ENCODE measurements at places on chromosomes 3 and 15. TPM values are rescaled to one million over a fixed set of nuclear protein-coding genes. Genes with fewer than 3 reads are reported as not detected.

- DNase-seq = peak; percentile 14
Observed at GRCh38 chr15:31869686-31870307, 160.5 kb upstream of the CHRNA7 start.

DNA sequence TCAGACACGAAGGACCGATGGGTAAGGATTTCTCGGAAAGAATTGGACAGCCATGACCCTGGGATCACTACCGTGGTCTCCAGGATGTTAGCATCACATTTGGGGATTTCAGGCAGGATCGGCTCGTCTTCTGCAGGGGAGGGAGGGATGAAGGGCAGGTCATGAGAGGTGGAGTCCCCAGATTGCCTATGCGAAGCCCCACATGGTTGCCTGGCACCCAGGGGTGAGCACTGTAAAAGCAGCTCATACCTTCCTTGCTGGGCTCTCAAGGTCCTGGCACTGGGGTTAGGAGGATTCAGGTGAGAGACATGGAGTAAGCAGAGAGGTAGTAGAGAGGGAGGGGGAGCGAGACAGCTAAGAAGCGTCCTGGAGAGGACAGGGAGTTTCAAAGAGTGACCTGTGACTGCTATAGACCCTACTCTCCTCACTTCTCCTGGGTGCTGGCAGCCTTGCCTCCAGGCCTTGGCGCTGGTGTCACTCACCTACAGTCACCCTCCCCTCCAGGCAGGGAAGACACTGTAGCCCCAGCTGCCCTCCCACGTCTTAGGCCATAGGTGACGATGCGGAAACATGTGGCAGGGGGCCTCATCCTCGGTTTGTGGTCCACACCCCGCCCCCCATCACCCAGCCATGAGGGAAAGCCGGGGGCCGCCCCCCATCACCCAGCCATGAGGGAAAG is 15.0 kb upstream of the EHD4 start:
- DNase-seq = no peak

GRCh38 chr15:86570738-86571137 is 491.1 kb downstream of the AGBL1 start:
- no peak for DNase-seq

DNA sequence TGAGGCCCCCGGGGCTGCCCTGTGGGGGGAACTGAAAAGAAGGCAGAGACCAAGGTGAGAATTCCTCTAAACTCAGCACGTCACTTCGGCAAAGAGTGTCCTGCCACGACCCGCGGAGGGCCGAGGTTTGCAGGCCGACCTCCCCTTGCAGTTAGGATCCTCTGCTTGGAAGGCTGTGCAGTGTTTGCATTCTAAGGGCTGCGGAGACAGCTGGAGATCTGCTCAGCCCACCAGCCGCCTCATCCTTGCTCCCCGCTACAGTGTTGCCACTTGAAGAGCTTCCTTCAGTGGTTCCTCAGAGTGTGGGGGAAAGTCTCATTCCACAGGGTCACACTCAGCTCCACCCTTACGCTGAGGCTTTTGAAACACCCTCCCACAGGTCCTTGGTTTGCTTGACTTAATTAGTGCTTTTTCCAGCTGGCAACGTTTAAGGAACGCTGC is 10.8 kb downstream of the SLC51A start:
- DNase-seq = no peak

GRCh38 chr3:140238646-140239314 is 303.8 kb downstream of the CLSTN2 start:
- DNase-seq = no peak

DNA sequence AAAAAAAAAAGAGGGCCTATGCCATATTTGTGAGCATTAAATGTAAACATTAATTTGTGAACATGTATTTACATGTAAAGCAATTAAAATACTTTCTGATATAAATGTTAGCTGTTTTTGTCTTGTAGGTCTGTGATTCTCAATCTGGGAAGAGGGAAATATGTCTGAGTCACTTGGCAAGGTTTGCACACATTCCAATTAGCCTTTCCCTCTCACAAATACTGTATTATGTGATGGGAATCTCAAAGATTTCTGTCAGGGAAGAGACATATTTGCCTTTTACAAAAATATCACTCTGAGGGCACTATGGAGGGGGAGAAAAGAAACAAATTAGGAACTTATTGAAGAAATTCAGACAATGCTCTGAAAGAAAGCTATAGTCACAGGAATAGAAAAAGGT is 483.6 kb downstream of the GBE1 start:
- no peak for DNase-seq

DNA sequence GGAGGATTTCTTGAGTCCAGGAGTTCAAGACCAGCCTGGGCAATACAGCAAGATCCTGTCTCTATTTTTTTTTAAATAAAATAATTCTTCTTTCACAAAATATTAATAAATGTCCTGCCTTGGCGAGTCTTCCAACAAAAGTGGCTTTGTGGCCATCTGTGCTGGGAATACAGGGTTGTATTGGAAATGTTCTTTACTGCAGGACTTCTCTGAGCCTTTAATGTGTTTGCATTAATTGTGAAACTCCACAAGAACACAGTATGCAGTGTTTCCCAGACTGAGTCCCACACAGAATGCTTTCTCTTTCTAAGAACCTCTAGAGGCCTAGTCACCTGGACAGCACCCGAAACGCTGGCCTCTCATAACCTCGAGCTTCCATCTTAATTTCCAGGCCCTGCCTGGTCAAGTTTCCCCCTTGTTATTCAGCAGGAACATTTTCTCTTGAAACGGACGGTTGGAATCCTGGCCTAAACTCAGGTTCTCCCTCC is 85.4 kb upstream of the ARRDC4 start:
- DNase-seq = no peak

DNA sequence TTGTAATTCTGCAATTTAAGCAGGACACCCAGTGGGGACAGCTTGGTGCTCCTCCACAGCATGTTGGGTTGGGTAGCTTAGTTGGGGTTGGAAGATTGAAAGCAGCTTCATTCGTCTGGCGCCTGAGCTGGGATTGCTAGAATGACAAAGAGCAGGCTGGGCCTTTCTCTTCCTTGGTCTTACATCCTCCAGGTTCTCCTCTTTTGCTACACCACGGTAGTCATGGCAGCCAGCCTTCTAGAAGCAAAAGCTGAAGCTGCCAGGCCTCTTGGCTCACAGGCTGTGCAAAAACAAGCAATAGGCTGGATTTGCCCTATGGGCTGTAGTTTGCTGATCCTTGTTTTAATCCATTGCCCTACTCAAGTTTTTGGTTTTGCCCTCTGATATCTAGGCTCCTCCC is 3.2 kb upstream of the ANXA2 start:
- no peak for DNase-seq

DNA sequence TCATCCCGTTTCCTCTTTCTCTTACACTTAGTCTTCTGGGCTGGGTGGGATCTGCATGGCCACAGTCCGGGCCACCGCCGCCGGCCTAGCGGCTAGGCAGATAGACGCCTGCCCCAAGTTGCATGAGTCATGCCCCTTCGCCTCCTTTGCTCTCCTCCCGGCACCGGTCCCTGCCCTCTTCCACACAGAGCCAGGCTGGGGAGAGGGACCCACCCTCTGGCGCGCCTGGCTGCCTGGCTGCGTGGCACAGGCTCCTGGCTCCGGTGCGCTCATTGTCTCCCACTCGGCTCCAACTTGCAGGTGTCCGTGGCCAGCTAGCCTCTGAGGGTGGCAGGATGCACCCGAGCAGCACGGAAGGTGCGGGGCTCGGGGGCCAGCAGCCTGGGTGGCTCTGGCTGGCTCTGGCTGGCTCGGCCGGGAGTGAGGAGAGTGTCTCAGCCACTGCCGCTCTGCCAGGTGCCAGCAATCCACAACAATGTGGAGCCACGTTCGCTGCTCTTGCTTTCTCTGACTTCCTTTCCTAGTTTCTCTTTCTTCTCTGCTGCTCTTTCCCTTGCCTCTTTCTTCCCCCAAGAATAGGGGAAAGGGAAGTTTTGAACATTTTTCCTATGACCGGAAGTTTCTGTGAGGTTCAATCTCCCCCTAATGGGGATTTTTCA is 22.4 kb upstream of the MTHFS start:
- no peak for DNase-seq

- DNase-seq = no peak
Observed at GRCh38 chr3:194574639-194575483, 58.4 kb downstream of the TMEM44 start.

- no peak for DNase-seq
Observed at GRCh38 chr15:91255670-91256192, 155.7 kb downstream of the SV2B start.

DNA sequence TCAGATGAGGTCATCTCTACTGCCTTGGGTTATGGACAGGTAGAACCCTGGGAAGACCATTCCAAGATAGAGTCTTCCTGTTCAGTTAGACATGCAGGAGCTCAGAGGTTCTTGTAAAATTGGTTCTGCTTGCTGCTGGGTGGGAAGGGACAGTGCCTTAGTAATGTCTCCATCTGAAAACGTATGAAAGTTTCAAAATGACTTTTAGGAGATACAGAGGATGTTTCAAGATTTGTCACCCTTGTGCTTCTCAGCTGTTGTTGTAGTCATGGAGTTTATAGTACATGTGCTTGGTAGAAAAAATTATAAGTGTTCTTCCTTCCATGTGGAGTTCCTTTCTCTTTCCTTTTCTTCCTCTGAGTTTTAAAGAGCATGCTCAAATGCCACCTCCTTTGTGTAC is 885.2 kb upstream of the CFAP20DC start:
- DNase-seq = no peak

GRCh38 chr15:92651877-92652575 is 3.5 kb downstream of the FAM174B start:
- DNase-seq = no peak

DNA sequence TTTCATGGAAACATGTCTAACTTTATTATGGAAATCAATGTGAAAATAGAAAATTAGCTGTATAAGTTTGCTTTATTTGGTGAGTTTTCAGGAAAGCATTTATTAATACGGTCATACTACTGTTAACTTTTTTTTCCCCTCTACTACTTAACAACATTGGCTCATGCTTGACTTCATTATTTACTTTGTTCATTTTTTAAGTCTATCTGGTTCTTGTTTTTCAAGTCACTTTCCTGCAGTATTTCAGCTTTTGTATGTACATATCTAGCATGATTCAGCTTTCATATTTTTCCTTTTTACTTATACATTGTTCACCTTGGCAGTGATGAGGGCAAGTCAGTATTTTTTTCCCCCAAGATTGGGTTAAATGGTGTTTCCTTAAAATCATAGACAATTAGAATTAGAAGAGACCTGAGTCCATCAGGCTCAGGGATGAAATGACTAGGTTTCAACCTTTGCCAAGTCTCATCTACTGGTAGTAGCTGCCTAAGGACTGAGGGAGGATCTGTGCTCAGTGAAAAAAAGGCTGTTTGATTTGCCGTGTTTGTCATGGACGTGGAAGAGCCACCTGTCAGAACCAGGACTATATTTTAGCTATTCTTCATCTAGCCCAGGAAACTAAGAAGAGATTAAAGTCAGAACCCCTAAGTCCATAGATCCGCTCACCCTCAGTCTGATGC is 15.4 kb downstream of the TMOD3 start:
- no peak for DNase-seq

DNA sequence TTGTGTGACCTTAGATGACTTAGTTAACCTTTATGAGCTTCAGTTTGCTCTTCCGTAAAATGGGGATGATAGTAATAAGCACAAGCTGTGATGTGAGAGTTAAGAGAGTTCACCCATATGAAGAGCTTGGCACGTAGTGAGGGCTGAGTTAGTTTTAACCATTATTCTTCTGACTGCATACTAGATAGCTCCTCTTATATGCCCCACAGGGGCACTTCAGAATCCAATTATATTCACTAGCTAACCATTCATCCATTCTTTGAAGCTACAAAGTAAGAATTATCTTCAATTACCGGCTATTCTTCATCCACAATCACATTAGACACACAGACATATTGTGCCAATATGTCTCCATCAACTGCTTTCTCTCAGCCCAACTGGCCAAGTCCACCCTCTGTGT is 159.0 kb upstream of the STT3B start:
- no peak for DNase-seq

DNA sequence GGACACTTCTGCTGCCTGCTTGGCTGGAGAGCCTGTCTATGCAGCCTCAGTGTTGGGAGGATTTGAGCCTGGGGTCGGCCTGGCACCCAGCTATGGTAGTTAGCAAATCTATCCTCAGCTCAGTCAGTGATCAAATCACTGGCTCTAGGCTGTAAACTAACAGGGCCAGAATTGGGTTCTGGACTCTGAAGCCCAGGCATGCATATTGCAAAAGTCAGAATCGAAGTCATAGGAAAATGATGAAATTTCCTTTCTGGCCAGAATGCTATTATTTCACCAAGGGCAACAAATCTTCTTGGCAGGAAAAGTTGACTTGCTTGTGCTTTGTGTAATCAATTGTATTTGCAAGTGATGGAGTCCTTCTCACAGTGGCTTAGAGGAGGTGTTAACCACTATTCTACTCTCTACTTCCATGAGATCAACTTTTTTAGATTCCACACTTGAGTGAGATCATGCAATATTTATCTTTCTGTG is 482.6 kb upstream of the TPRG1 start:
- no peak for DNase-seq

DNA sequence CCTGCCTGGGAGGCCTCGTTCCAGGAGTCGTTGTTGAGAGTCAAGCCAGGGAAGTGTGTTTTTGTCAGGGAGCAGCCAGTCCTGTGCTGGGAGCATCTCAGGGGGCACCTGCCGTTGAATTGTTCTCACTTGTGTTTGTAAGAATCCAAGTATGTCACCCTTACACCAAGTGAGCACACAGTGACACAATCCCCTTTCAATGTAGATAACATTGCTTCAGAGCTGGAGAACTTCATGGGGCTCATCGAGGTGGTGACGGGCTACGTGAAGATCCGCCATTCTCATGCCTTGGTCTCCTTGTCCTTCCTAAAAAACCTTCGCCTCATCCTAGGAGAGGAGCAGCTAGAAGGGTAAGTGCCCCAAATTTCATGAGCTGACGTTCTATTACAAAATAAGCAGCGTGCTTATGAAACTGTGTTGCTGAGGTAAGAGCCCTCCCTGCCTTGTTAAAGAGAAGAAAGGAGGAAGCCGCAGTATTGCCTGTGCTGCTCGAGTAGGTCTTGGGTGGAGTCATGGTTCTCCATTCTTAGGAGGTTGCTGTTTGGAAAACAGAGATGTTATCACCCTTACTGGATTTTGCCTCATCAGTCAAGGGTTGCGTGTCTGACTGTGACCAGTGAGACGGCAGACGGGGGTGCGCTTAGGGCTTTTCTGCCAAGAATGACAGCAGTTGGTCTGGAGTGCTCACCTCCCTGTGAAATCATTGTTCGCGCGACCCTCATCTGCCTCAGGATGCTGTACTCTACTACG is 108.1 kb downstream of the PGPEP1L start:
- no peak for DNase-seq

DNA sequence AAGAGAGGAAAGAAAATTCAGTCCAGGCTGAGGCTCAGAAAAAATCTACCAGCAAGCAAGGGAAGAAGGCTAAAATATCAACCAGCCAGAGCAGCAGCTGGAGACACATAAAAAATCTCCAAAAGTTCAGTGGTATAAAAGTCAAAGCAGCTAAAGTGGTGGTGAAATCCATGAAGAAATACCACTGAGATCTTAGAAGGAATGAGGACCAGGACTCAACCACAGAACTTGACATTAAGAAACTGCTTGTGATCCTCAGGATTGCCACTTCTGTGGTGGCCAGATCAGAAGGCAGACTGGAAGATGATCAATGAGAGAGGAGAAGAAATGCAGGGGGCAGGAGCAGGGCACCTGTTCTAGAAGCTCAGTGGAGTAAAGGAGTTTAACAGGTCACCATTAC is 22.5 kb downstream of the CNTN3 start:
- DNase-seq = no peak

The WWTR1 gene
- polyA plus RNA-seq = 111 TPM

The A4GNT gene
- polyA plus RNA-seq = 1.4 TPM

The CHRFAM7A gene
- 1.5 TPM for polyA plus RNA-seq

The ITIH1 gene
- 0.35 TPM for polyA plus RNA-seq

The CCK gene
- 0.23 TPM for polyA plus RNA-seq

The LRRC15 gene
- 0.06 TPM for polyA plus RNA-seq

All from right renal cortex interstitium (tissue), 3 donors.